Suppressor macrophage treated with lipopolysaccharide for 4 hours (primary cell): ENCODE measurements at places on chromosomes 5 and 9.
A peak's percentile ranks its signal among the peaks of the same experiment; 100 is the strongest.

- DNase-seq, result no peak
Observed at GRCh38 chr5:168962306-168962705, 338.6 kb downstream of the SLIT3 start.

- DNase-seq, result peak; percentile 65
Observed at GRCh38 chr9:126301985-126302603, 24.5 kb upstream of the MVB12B start.

- DNase-seq, result no peak
Observed at GRCh38 chr5:154819546-154819945, 30.9 kb downstream of the FAXDC2 start.

- no peak for DNase-seq
Observed at GRCh38 chr9:137273095-137273490, 4.4 kb upstream of the TOR4A start.

DNA sequence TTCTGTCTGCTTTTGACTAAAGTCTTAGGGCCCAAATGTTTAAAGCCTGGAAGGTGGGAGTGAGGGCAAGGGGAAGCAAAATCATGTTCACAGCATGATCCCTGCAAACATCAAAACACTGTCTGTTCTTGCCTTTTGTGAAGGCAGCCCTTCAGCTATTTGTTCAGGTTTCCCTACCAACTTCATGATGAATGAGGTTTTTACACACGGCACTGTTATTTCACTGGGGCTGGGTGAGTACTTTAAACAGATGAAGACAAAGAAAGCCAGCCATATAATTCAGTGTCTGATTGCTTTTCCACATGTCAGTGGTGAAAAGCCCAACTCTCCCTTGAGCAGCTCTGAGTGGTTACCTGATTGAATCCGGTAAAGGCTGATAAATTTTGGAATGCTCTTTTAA lies 224.7 kb upstream of the GRAMD2B start:
- no peak for DNase-seq

GRCh38 chr9:97357056-97357455 lies 49.6 kb downstream of the CCDC180 start:
- no peak for DNase-seq

- no peak for DNase-seq
Observed at GRCh38 chr5:151196556-151197290, 27.2 kb downstream of the CCDC69 start.

DNA sequence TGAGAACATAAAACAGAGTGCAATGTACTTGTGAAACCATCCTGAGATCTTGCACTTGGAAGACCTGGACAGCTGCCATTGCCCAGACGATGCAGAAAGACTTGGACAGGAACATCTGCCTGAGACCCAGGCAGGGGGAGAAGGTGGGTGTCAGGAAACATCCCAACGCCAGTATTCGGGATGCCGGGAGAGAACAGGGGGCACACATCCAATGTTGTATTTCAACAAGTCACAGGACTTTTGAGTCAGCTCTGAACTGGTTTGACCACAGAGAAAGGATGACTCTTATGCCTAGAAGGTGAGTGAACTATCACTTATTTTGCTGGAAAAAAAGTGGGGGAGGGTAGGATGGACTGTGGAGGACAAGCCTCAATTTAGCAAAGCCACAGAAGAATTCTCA lies 124.6 kb downstream of the ROR2 start:
- DNase-seq, result no peak

DNA sequence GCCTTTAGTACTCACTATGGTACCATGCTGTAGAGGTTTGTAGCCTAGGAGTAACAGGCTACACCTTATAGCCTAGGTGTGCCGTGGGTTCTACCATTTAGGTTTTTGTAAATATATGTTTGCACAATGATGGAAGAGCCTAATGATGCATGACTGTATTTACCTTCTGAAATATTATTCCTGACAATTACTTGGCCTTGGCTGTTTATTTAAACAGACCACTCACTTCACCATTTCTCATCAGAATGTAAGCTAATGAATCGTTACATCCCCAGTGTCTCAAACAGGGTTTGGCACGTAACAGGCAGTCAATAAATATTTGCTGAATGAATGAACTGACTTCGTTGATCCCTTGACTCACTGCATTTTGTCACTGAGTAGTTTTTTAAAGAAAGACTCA lies 93.1 kb downstream of the MED27 start:
- no peak for DNase-seq

DNA sequence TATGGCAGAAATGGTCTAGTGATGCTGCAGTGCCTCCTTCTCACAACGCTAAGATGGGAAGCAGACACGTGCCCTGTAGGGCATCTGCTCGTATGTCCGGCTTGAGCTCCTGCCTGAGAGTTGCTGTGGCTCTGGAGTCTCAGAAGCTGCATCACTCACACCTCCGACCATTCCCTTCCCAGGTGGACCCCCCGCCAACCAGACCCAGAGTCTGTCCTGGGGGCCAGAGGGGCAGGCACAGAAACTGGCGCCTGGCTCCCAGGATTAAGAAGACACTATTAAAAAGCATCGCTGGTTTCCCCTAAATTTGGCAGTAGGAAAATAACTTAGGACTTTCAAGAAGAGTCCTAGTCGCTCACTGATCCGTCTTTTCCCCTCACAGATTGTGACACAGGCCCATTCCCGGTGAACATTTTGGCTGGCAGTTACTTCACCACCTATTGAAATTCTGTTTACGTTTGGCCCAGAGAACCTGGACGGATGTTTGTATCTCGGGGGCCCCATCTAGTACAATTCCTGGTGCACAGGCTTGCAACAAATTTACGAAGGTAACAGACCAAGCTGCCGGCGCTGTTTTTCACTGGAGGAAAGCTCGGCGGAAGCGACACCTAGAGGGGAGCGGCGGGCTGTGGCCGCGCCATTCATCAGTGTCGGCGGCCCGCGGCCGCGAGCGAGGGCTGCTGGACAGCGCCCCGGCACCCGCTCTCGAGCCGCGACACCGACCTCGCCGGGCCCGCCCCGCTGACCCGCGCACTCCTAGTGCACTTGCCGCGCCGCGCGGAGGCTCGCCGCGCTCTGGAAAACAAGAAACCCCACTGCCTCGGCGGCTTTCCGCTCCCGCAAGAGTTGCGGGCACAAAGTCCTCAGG lies 1.6 kb downstream of the FSTL4 start:
- peak; percentile 54 for DNase-seq

GRCh38 chr5:52999344-52999949 lies 10.3 kb downstream of the ITGA2 start:
- DNase-seq, result no peak

DNA sequence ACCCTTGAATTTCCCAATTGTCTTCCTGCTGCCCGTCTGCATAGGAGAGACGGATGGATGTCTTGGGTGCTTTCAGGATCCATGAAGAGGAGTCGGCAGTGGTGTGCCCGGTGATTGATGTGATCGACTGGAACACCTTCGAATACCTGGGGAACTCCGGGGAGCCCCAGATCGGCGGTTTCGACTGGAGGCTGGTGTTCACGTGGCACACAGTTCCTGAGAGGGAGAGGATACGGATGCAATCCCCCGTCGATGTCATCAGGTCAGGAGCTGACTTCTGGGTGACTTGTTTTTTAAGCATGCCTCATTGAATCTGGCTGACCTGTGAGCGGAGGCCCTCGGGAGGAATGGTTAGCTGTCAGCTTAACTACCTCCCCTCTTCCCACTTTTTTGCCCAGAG lies 24.2 kb downstream of the GALNT12 start:
- DNase-seq, result no peak

DNA sequence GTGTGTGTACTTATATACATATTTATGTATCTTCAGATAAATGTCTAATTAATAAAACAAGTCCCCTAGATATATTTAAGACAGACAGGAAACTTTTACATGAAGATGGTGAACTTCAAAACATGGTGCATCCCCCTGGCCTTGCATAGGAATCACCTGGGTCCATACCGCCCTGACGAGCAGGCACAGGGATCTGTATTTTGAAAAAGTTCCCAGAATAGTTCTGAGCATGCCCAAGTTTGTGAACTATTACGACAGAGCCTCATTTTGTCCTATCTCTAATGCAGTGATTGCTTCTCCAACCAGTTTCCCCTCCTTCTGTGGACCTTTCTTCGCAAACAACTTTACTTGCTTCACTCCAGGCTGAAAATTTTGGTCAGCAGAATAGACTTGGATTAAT lies 98.1 kb downstream of the APBA1 start:
- no peak for DNase-seq

DNA sequence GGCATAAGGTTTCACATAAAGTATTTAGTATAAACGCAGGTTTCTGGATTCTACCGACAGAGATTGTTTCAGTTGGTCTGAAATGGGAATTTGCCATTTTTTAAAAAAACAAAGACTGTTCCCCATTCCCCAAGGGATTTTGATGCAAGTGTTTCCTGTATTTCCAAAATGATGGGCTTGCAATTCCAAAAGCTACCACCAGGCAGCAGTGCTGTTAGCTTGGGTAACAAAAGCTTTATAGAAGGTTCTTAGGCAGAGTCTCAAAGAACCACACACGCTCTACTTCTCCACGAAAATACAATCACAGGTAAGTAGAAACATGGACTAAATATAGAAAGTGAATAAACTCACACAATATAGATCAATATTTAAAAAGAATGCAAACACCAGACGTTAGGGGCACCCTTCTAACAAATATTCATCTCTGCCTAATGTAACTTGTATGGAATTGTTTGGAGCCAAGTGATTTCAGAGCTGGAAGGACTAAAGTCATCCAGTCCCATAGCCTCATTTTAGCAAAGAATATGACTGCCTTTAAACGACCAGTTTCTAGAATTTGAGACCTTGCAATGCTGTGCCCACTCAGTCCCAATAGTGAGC lies 154.3 kb downstream of the SPOCK1 start:
- peak; percentile 64 for DNase-seq

- no peak for DNase-seq
Observed at GRCh38 chr5:124839371-124839998, 93.0 kb upstream of the ZNF608 start.

DNA sequence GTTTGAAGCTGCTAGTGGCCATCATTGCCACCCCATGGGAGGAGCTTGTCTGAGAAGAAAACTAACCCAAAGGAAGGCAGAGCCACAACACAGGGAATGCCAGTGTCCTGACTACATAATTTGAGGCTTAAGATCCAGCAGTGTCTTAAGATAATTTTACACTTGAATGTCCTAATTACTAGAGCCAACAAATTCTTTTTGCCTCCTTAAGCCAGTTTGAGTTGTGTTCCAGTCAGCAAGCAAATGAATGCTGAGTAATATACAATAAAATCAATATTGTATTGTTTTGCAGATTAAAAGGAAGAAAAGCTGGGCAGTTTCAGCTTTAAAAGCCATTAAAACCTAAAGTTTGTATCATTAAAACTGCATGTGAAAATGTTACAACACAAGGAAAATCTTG lies 13.9 kb downstream of the HTR4 start:
- DNase-seq, result no peak

GRCh38 chr5:4164167-4164566 lies 568.5 kb downstream of the IRX1 start:
- no peak for DNase-seq

- DNase-seq, result no peak
Observed at GRCh38 chr5:173450188-173450587, 122.0 kb upstream of the STC2 start.

DNA sequence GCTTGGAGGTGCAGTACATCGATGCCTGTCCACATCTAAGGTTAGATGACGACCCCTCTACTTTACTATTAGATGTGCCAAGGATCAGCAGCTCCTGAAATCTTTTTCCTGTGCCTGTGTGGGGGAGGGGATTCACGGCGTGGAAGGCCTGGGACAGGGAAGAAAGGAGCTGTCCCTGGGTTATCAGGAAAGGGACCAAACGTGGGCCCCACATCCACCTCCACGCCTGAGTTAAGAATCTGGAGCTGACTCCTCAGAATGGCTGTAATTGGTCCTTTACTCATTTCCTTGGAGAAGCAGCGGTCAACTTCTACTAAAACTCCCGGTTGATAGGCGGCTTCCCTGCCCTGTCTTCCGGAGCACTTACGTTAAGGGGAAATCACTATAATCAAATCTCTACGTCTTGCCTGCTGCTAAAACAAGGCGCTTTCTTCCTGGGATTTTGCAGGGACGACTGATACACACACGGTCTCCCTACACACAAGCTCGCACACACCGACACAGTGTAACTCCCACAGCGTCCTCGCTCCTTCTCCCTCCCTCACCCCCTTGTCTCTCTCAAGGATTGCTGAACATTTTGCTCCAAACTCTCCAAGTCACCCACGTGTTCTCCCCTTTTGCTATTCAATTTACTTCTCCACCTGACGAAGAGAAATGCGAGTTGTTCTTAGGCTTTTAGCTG lies 1.4 kb downstream of the PDE4D start:
- DNase-seq, result no peak

DNA sequence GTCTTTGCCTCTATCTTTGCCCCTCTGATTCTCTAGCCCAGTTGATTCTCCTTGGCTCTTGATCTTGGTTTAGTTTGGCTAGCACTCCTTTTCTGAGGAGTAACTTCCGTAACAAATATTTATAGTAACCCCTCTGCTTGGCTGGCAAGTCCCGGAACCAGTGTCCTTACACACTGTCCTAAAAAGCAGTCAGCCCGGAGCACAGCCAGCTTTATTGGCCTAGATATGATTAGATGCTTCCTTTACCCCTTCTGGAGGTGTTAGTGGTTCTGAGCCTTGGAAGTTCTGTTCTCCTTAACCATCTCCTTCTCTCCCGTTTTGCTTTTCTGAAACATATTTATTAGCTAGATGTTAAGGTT lies 17.0 kb upstream of the MSMP start:
- no peak for DNase-seq

GRCh38 chr5:115637507-115637906 lies 11.7 kb upstream of the TMED7 start:
- DNase-seq, result no peak

GRCh38 chr5:100913298-100913697 lies 10.2 kb upstream of the ST8SIA4 start:
- no peak for DNase-seq

DNA sequence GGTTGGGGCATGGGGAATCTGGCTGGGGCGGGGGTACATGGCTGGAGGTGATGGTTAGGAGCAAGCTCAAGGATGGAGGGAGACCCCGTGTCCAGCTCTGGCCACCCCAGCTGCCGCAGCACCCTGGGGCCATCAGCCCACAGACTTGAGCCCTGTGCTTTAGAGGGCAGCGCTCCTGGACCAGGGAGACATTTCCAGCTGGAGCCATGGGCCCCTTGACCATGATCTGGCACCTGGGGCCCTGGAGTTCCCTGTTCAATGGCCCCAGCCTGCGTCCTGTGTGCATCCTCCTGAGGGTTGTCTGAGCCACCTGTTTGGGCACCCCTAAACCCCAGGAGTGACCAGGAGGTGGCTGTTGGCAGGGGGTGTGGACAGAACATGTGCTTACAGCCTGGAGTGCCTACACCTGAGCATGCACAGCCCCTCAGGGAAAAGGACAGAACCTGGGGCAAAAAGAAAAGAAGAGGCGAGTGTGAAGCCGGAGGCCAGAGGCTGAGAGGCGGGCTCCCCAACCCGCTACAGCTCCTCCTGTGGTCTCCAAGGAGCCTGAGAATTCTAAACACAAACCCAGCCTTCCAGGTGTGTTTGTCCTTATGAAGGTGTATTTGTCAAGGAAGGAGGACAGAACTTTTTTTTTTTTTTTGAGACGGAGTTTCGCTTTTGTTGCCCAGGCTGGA lies 126.7 kb downstream of the C9orf50 start:
- DNase-seq, result no peak

GRCh38 chr9:31445960-31446359 lies 938.5 kb upstream of the ACO1 start:
- no peak for DNase-seq
